ENCODE measurements at places on chromosomes 2 and 18.

DNA sequence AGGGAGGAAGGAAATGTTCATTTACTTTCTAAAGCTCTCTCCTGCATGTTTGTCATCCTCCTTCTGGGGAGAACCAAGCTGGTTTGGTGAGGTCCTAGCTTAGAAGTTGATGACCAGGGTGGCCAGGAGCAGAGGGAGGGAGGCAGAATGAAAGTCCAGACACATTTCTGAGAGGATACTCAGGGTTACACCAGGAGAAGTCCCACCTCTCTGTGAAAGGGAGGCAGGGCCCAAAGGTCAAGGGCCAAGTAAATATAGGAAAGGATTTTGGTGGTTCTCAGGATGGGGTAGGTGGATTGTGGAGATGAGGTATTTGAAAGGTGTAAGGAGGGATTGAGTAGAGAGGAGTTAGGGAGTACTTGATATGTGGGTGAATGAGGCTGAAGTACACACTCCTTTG is 58.0 kb upstream of the FBXO11 start:
- no peak for DNase-seq

GRCh38 chr2:11257078-11257477 is 87.4 kb downstream of the ROCK2 start:
- no peak for DNase-seq

GRCh38 chr2:191204433-191204832 is 40.8 kb upstream of the MYO1B start:
- DNase-seq, result no peak

- DNase-seq, result no peak
Measured at GRCh38 chr2:6650311-6650710, 215.4 kb downstream of the CMPK2 start.

DNA sequence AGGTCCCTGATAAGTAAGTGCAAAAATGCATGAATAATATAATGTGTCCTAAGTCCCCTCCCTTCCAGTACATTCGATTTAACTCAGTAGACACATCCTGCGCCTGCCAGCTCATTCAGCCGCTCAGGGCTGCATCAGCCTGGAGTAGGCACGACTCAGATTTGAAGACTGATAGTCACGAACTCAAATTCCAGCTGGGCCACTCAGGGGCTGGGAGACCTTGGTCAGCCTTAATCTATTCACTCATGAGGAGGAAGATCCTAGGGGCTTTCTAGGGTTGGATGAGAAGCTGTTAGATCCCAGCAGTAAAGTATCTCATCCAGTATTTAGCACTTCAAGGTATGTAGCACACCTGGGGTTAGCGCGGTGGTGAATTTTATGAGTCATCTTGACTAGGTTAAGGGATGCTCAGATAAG is 98.9 kb upstream of the ODC1 start:
- no peak for DNase-seq

DNA sequence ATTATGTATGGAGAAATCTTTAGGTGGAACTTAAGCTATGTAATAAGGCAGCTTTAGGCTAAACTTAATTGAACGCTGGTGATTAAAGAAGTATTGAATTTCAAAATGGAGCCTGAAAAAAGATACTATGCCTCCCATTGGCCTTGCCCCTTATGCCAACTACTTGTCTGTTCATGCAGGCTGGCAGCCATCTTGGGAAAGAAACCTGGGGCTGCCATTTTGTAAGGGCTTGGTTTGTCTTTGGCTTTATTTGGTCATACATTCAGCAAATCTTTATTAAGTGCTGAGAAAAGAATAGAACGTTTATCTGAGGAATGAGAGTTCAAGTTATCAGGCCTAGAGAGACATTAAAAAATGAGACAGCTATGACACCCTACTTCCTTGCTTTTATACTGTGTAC is 231.3 kb downstream of the KCNE4 start:
- no peak for DNase-seq

DNA sequence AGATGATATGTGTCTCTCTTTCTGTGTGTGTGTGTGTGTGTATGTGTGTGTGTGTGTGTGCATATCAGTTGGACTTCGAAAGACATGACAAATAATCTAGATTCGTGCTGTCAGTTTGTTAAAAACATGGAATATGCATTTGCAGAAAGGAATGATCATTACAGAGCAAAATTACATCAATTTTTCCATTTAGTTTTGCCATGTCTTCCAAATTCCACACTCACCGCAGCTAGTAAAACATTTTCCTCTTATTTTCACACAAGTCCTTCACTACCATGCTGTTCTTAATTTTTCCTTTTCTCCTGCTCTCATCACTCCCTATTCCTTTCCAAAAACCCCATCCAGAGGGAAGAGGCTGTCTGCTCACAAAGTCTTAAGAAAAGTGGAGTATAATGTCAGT is 1191.4 kb upstream of the SLC39A10 start:
- no peak for DNase-seq

DNA sequence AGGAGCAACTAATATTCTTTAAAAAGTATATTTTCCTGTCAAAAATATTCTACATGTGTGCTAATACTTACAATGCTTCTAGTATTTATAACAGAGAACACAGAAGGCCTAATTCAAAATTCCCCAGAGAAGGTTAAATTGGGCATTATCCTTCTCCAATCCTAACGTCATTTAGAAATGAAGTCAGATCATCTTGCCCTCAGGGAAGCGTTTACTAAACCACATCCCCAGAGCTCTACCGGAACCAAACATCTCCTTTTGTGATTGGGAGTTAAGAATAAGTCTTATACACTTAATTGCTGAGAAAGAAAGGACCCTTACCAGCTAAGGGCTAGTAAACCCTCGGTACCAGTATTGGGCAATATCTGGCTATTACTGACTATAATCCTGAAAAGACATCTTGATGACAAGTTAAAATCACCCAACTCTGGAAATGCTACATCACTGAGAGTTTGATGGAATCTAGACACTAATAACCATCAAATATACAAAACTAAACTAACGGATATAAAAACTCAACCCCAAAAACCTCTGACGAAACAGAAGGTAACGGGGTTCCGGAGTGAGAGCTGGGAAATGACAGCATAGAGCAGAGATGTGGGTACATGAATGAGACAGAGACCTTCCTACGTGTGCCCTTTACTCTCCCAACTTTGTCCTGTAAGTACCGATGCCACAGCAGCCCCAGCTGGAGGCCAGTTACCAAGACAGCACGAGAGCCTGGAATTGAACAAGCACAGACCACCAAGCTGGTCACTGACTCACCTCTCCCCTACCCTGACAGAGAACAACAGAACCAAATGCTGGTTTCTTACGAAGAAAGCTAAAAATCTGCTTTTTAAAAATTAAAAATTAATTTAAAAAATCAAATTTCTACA is 35.0 kb downstream of the WDSUB1 start:
- DNase-seq, result no peak

GRCh38 chr2:238921259-238921658 is 73.4 kb downstream of the TWIST2 start:
- DNase-seq, result no peak

GRCh38 chr2:149737896-149738295 is 150.3 kb upstream of the MMADHC start:
- DNase-seq, result no peak

DNA sequence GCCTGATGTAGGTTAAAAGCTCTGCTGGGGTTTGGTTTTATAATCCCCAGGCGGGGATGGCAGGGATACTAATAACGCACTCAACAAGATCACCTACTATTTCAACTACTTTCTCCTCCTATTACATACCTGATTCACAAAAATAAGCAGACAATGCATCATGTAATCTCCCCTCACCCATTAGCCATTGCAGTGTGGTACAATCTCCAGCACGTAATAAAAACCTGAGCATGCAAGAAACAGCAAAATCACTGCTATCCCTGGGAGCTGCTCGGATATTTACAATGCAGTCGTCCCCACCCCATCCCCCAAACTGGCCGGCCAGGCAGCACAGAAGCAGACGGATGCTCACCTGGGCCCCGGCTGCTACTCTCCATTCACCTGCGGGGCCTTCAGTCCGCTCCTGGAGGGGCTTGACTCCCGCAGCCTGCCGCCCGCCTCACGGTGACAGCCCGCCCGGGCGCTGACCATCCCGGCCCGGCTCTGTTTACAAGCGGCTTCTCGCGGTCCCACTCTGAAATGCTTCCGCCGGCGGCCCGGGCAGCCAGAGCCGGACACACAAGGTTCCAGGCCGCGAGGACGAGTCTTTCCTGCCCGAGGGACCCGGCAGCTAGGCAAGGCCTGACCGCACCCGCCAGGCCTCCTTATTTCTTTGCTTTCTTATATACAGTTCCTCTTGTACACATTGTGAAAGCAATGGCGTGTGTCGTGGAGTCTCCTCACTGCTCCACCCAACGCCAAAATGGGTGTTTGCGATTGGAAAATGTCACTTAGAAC is at the start of gene PLEKHM3:
Gene PLEKHM3 (minus strand): TSS at position 491 of the 777 bp plus-strand sequence. CDS start 23,888 bp downstream, outside the sequence.
- DNase-seq, result peak; percentile 72

- no peak for DNase-seq
Measured at GRCh38 chr2:173830170-173830569, 135.0 kb downstream of the SP3 start.

GRCh38 chr2:240604291-240604938 is 17.9 kb downstream of the CAPN10 start:
- DNase-seq, result no peak

GRCh38 chr2:198376677-198377076 is 572.3 kb downstream of the PLCL1 start:
- no peak for DNase-seq

DNA sequence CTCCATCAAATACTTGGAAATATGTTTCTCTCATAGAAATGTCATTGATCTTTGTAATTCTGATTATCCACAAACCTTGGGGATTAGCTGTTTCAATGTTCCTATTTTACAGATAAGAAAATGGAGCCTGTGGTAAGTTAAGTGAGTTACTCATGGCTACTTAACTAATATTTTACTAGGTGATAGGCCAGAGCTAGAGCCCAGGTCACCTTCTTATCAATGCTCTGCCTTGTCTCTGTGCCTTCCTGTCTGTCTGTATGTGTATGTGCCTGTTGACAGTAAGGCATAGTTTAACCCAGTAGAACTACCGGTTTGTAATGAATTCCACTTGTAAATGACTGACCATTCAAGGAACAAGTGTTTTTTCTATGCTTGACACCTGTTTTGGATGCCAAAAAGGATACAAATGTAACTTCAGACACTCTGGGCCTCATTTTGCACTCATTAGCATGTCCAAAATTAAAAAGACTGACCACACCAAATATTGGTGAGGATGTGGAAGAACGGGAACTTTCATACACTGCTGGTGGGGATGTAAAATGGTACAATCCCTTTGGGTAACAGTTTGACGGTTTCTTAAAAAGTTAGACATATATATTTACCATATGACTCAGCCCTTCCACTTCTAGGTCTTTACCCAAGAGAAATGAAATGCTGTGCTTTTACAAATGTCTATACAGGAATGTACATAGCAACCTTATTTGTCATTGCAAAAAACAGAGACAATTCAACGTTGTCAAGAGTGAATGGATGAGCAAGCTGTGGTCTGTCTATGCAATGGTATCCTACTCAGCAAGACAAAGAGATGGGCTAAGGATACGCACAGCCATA is 19.6 kb upstream of the IL1A start:
- DNase-seq, result no peak

Data from SIG-M5 (cell line).